ENCODE measurements at places on chromosomes 5 and 9.

- DNase-seq, result no peak
These were observed 61.2 kb upstream of the JAK2 start for GRCh38 chr9:4923580-4924544.

- no peak for DNase-seq
These were observed 411.0 kb downstream of the MAT2B start for GRCh38 chr5:163916376-163916775.

- DNase-seq, result no peak
These were observed 65.9 kb upstream of the PLPP1 start for GRCh38 chr5:55600497-55601203.

DNA sequence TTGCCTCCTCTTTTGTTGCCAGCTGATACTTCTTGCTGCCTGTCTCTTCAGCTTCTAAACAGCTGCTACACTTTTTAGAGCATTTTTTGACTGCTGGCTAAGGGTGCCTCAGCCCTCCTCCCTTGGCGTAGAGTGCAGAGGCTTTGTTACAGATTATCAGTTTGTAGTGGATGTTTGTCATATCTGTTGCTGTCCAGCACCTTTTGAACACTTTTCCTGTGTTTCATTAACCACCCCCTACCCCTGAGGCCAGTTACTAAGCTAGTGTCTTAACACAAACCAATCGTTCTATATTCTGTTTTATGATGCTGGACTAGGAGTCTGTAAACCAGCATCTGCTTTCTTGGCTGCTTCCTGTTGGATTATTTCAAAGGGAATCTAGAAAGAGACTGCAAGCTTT is 441.5 kb downstream of the DNAH5 start:
- DNase-seq, result no peak

- DNase-seq, result no peak
These were observed 1343.1 kb upstream of the C9orf72 start for GRCh38 chr9:28916348-28916747.

DNA sequence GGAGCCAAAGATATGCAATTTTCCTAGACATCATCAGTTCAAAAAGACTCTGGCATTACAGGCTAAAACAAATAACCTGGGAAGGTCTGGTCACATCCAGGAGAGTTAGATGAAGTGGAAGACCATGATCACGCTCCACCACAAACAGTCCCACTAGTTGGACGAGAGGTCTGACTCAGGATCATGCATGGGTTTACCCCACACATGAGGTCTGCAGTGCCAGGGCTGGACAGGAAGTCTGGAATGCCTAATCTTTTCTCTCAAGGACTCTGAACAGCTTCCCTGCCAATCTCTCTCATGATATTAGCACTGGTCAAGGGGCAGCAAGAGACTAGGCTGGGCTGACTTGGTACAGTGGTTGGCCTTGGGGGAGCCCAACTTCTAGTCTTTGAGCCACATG is 7.1 kb downstream of the PRUNE2 start:
- no peak for DNase-seq

- DNase-seq, result no peak
These were observed 44.7 kb downstream of the RGS3 start for GRCh38 chr9:113508111-113508749.

DNA sequence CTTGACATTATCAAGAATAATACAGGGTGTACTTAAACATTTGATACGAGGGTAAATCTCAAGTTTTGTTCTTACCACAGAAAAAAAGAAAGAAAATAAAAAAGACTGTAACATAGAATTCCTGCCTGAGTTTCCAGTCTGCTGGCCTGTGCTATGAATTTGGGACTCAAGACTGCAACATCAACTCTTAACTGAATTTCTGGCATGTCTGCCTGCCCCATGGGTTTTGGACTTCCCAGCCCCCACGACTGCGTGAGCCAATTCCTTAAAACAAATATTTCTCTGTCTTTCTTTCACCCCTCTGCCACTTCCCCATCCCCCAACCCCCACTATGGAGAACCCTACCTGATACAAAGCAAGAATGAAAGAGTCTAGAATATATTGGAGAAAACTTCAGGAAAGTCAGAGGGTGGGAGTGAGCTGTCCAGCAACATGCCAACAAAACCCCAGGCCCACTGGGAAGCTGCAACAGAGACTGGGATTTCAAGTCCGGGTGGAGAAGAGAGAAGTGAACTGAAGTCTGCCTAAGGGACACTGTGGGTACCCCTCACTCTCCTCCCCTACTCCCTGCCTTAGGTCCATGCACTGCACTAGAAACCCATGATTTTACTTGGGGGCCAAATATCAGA is 43.0 kb downstream of the MARCHF3 start:
- DNase-seq, result no peak

- no peak for DNase-seq
These were observed 1.9 kb downstream of the N4BP3 start for GRCh38 chr5:178115136-178115813.

- DNase-seq, result no peak
These were observed 168.7 kb downstream of the C5orf15 start for GRCh38 chr5:133799571-133800237.

GRCh38 chr5:56456002-56456401 is 222.9 kb upstream of the ANKRD55 start:
- no peak for DNase-seq

DNA sequence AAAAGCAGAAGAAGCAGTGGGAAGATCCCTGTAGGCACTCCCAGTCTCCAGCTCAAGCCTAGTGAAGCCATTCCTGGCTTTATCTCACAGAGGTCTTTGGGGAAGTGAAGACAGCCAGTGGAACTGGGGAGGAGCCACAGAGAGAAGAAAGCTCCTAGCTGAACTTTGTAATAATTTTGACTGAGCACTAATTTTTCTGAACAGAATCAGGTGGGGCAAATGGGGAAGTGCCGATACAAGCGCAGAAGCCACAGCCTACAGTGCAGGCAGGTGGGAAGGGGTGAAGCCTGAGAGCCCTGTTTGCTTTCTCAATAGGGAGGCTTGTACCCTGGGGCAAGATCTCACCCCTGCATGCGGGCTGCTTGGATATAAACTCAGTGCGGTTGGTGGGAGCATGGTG is 48.4 kb upstream of the SNAPC3 start:
- no peak for DNase-seq

DNA sequence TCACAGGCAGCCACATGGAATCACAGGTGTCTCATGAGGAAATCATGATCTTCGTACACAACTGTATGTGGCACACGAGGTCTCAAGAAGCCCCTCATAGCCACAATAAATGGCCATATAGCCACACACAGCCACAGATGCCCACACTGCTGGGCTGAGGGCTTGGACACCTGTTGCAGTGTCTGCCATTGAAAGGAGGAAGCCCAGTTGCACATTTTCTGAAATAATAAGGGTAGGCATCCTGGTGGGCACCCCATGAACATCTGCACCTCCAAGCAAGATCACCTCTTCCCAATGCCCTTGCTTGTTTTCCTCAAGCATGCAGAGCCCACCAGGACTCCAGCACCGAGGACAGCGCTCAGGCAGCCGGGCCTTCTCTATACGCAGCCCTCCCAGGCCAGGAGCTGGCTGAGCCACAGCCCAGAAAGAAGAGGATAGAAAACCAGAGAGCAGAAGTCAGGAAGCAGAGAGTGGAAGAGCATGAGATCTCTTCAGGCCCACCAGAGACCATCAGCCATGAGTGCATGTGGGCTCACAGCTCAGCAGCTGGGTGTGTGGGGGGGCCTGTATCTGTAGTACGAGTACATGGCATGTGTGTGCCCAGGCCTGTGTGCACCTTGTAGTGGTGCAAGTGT is 1.0 kb upstream of the ACSL6 start:
- no peak for DNase-seq

DNA sequence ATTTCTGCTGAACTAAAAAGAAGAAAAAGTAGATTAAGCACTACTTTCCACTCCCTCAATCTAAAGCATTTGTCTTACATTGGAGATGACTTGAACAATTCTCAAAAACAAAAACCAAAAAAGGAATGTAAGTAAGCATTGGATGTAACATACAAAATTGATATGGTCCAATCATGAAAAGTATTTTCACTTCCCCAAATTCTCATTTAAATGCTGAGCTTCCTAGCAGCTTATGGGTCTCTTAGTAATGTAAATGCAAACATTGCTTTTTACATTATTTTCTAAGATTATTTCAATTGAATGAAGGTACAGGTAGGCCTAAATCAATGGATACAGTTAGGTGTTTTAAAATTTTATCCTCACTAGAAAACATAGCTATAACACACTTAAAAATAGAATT is 20.0 kb downstream of the ANKH start:
- no peak for DNase-seq

GRCh38 chr5:1524481-1524798 is 680 bp upstream of the LPCAT1 start:
- DNase-seq, result no peak

DNA sequence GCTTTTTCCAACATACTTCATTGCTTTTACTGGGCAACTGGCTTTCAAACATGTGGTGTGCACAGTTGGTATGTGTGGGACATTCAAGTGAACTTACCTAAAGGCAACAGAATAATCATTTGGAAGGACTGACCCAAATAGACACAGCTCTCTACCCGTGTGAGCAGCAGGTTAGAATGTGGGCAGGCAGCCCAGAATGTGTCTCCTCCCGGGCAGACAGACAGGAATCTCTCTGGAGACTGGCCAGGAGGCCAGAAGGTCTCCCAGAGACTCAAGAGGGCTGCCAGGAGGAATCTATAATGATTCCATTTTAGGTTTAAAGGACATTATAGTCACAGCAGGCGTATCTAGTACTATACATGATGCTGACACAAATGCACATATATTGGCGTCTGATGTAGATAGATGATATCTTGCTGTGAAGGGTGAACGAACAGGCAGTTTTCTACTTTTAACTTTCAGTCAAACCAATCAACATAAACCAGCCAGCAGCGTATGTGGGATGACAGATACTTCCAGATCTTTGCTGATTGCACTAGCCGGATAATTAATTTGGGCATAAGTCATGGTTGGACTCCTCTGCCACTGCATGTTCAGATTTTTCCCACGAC is 297.4 kb upstream of the ZNF608 start:
- peak; percentile 69 for DNase-seq

- DNase-seq, result no peak
These were observed 25.3 kb downstream of the ZDHHC11B start for GRCh38 chr5:759111-759751.

GRCh38 chr5:23474315-23474714 is 33.1 kb upstream of the PRDM9 start:
- no peak for DNase-seq

DNA sequence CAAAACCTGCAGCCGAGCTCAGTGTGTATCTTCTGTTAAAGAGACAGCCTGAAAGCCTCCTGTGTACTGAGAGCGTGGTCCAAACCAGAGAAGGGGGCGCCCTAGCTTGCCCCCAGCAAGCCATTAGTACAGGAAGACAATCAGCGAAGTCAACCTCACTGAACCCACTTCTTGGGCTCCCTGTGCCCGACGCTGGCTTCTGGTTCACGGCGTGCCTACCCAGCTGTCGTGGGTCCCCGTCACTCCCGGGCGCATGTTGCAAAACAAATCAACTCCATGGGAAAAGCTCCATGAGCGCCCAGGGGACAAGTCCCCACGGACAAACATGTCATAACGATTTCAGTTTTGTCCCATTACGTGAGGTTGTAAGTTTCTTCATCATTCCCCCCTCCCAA is 326.9 kb downstream of the SH3GL2 start:
- DNase-seq, result peak; percentile 52

- DNase-seq, result peak; percentile 31
These were observed 68.9 kb downstream of the COL27A1 start for GRCh38 chr9:114224247-114224610.

All from NCI-H345 (cell line).